Muscle of leg (tissue), 16 donors: ENCODE measurements at places on chromosomes 11 and 22.
A peak's percentile ranks its signal among the peaks of the same experiment; 100 is the strongest.

GRCh38 chr11:68469122-68469521, 8.6 kb downstream of the PPP6R3 start:
- peaks cover 14% of the 10 kb centered on the region for H3K36me3 ChIP-seq
- H3K27ac ChIP-seq: no peak overlapping the region
- H3K4me3 ChIP-seq: no peak overlapping the region
- H3K27me3 ChIP-seq: no peaks in the 10 kb centered on the region
- peaks cover 19% of the 10 kb centered on the region for H3K4me1 ChIP-seq

- H3K4me1 ChIP-seq: peaks cover 16% of the 10 kb centered on the region
- H3K4me3 ChIP-seq: no peak overlapping the region
- DNase-seq: no peak
- no peak overlapping the region for H3K27ac ChIP-seq
- H3K27me3 ChIP-seq: peaks cover 5% of the 10 kb centered on the region
Observed at GRCh38 chr22:44839721-44840120, 87.3 kb downstream of the ARHGAP8 start.

DNA sequence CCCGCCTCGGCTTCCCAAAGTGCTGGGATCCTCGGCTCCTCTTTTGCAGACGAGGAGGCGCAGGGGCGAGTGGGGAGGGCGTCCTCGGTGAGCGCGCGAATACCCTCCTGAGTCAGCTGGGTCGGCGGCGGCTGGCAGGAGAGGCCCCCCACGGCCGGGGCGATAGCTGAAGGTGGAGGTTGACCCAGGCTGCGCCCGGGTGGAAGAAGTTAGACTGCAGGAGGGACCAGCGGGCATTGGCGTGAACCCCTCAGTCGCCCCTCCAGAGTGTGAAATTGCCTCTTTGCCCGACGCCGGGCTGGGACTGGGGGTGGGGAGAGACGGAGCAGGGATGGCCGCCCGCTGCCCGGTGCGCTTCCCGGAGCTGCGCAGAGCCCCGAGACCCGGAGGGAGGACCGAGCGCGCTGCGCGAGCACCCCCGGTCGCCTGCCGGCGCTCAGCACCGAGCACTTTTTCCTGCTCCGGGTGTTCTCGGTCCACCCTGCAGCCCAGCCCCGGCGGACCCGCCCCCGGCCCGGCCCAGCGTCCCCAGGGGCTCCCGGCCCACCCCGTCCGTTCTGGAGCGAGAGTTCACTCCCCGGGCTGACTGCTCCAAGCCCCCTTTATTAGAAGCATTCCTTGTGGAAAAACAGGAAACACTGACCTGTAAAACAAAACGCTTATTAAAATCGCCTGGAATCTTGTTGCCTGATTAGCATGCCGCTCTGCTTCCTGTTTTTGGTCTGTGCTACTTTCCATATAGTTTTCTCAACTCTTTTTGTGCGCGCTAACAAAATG, 13.7 kb upstream of the CPT1A start:
- H3K4me1 ChIP-seq: peaks cover 13% of the 10 kb centered on the region
- peak overlapping the region; percentile 50 for H3K4me3 ChIP-seq
- H3K36me3 ChIP-seq: no peaks in the 10 kb centered on the region
- peaks cover 33% of the 10 kb centered on the region for H3K27me3 ChIP-seq

GRCh38 chr11:65811764-65812475, 21.8 kb upstream of the SNX32 start:
- DNase-seq: no peak
- H3K27ac ChIP-seq: no peak overlapping the region
- no peak overlapping the region for H3K4me3 ChIP-seq
- H3K36me3 ChIP-seq: no peaks in the 10 kb centered on the region

- H3K4me1 ChIP-seq: peaks cover 14% of the 10 kb centered on the region
- no peak for DNase-seq
- no peak overlapping the region for H3K4me3 ChIP-seq
- H3K27me3 ChIP-seq: no peaks in the 10 kb centered on the region
- no peaks in the 10 kb centered on the region for H3K36me3 ChIP-seq
Observed at GRCh38 chr22:23501261-23501619, 78.8 kb downstream of the IGLL1 start.

- no peak overlapping the region for H3K4me3 ChIP-seq
- peaks cover 11% of the 10 kb centered on the region for H3K36me3 ChIP-seq
- H3K27ac ChIP-seq: no peak overlapping the region
- no peaks in the 10 kb centered on the region for H3K27me3 ChIP-seq
- H3K4me1 ChIP-seq: peaks cover 9% of the 10 kb centered on the region
- peak; percentile 81 for DNase-seq
Observed at GRCh38 chr11:19988598-19988997, 171.7 kb downstream of the DBX1 start.

GRCh38 chr11:107844041-107844440, 14.5 kb downstream of the SLC35F2 start:
- peaks cover 3% of the 10 kb centered on the region for H3K4me1 ChIP-seq
- H3K4me3 ChIP-seq: no peak overlapping the region
- no peaks in the 10 kb centered on the region for H3K36me3 ChIP-seq
- DNase-seq: no peak

- no peak for DNase-seq
- peaks cover 2% of the 10 kb centered on the region for H3K4me1 ChIP-seq
- no peaks in the 10 kb centered on the region for H3K27me3 ChIP-seq
- H3K36me3 ChIP-seq: no peaks in the 10 kb centered on the region
- H3K4me3 ChIP-seq: no peak overlapping the region
Observed at GRCh38 chr11:86182976-86183584, 61.5 kb upstream of the EED start.

GRCh38 chr11:7690648-7691047, 15.6 kb downstream of the OVCH2 start:
- H3K27ac ChIP-seq: no peak overlapping the region
- H3K4me3 ChIP-seq: no peak overlapping the region
- H3K36me3 ChIP-seq: no peaks in the 10 kb centered on the region
- DNase-seq: no peak
- no peaks in the 10 kb centered on the region for H3K4me1 ChIP-seq

GRCh38 chr22:39925909-39926679, 25.2 kb downstream of the GRAP2 start:
- H3K27me3 ChIP-seq: peaks cover 9% of the 10 kb centered on the region
- DNase-seq: no peak
- no peaks in the 10 kb centered on the region for H3K36me3 ChIP-seq
- no peaks in the 10 kb centered on the region for H3K4me1 ChIP-seq
- no peak overlapping the region for H3K27ac ChIP-seq
- H3K4me3 ChIP-seq: no peak overlapping the region

- peaks cover 80% of the 10 kb centered on the region for H3K36me3 ChIP-seq
- no peak for DNase-seq
- peaks cover 11% of the 10 kb centered on the region for H3K4me1 ChIP-seq
Observed at GRCh38 chr11:68923614-68924013, 19.9 kb downstream of the IGHMBP2 start.

DNA sequence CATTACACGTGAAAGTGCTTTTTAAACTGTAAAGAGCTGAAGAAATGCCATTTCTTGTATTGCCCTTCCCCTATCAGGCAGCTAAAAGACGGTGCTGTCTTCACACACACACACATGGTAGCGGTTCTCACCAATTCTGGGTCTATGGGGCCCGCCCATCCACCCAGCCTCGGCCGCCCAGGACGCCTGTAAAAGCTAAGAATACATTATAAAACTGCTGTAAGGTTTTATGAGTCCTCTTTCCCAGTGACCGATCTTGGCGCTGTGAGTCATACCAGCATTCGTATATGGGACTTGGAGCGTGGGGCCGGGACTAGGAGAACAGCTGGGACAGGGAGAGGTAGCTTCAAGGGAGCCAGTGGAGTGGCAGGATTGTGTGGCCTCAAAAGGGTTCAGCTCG, 149.7 kb upstream of the CADM1 start:
- H3K4me3 ChIP-seq: no peak overlapping the region
- H3K27me3 ChIP-seq: peaks cover 43% of the 10 kb centered on the region
- no peaks in the 10 kb centered on the region for H3K36me3 ChIP-seq
- H3K27ac ChIP-seq: no peak overlapping the region

DNA sequence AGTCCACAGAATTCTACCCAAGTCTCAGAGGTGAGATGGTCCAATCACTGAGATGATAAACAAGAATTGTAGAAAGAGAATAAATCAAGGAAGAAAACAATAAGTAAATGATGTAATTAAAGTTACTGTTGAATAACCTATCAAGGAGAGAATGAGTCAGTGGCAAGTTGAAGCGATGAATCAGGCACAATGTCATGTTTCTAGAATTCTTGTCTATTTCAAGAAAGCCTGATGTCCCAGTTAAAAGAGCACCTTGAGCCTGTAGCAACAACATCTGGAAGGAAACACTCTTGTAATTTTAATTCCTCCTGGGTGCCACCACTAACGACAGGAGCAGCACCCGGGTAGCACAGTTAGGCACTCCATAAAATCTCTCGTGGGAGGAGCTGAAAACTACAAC, 67.9 kb upstream of the SLC35C1 start:
- H3K36me3 ChIP-seq: no peaks in the 10 kb centered on the region
- H3K4me3 ChIP-seq: no peak overlapping the region
- no peak for DNase-seq
- no peak overlapping the region for H3K27ac ChIP-seq
- H3K27me3 ChIP-seq: no peaks in the 10 kb centered on the region

DNA sequence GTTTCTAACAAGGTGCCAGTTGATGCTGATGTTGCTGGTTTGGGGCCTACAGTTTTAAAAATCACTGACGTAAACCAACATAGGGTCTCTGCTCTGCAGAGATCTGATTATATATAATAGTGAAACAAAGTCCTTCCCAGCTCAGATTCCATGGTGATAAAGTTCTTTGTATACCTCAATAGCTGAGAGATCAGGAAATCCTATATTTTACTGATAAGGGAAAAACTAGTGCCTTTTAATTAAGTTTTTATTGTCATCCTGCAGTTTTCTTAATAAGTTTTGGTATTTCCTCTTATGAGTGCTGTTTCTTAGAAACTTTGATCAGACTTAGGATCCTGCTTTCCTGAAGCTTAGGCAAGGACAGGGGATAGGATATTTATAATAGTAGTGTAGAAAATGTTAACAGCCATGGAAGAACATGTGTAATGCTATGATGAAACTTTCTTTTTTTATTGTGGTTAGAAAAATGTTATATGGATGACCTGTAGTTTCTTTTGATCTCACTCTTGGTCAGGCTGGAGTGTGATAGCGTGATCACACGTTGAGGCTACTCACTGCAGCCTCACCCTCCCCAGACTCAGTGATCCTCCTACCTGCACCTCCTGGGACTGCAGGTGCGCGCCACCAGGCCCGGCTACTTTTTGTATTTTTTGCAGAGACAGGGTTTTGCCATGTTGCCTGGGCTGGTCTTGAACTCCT, 14.1 kb downstream of the CAPRIN1 start:
- DNase-seq: no peak
- H3K27me3 ChIP-seq: no peaks in the 10 kb centered on the region
- H3K4me1 ChIP-seq: no peaks in the 10 kb centered on the region
- no peak overlapping the region for H3K27ac ChIP-seq
- peaks cover 16% of the 10 kb centered on the region for H3K36me3 ChIP-seq
- H3K4me3 ChIP-seq: no peak overlapping the region

DNA sequence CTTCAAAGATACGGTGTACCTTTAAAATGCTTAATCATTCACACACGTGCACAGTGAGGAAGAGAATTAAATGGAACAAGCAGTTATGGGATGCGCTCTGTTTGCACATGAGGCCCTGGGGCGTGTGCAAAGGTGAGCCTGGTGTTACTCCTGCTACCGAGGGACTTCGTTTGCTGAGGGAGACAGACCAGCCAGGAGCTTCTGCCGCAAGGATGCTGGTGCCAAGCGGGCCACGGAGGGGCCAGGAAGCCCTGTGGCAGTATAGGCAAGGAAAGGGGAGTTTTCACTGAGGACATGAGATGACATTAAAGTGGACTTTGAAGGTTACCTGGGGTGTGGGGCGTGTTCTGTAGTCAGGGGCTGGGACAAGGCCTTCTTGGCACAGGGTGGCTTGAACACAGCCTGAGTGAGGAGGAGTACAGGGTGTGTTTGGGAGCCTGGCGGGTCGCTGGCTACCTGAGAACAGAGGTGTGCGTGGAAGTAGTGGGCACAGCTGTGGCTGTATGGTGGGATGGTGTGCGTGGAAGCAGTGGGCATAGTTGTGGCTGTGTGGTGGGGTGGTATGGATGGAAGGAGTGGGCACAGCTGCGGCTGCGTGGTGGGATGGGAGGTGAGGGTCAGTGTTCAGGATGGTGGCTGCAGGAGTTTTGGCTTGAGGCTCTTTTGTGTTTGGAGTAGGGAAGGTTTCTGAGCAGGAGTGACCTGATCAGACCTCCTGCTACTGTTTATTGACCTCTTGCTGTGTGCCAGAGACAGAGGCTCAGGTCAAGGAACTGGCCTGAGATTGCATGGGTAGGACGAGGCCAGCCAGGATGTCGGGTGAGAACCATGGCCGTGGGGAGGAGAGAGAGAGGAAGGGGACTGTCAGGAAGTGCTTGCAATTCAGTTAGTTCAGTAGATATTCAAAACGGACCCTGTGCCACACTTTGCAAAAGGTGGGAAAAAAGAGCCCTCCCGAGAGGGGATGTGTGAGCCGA, 13.7 kb downstream of the TBC1D22A start:
- no peak overlapping the region for H3K4me3 ChIP-seq
- no peak for DNase-seq
- H3K4me1 ChIP-seq: peaks cover 47% of the 10 kb centered on the region

DNA sequence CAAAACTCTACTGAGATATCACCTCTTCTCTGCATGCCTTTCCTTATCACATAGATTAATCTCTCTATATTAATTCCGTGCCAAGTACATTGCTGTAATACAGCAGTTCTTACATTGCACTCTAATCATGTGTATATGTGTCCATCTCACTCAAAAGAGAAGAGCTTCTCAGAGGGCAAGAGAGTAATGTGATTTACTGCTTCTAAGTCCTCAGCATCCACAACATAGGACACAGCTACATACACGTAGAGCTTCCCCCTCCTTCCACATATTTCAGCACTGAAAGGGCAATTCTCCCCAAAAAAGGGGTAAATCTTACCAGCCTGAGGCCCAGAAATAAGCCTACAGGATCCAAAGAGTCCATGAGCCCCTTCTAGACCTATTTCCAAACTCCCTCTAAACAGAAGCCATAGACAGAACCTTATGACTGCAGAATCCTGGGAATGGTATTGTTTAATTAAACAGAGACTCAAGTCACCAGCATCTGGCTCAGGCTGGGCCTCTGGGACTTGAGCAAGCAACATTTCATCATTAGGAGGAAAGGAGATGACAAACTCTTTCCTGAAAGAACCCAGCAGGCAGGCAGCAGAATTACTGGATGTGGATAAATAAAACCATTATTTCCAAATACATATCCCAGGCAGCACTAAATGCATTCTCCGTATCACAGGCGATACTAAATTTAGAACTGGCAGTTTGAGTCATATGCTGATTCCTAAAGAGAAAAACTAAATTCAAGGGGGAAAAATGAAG, 87.2 kb downstream of the KCNC1 start:
- H3K36me3 ChIP-seq: no peaks in the 10 kb centered on the region
- H3K27me3 ChIP-seq: no peaks in the 10 kb centered on the region
- peak; percentile 79 for DNase-seq
- peak overlapping the region; percentile 76 for H3K27ac ChIP-seq

DNA sequence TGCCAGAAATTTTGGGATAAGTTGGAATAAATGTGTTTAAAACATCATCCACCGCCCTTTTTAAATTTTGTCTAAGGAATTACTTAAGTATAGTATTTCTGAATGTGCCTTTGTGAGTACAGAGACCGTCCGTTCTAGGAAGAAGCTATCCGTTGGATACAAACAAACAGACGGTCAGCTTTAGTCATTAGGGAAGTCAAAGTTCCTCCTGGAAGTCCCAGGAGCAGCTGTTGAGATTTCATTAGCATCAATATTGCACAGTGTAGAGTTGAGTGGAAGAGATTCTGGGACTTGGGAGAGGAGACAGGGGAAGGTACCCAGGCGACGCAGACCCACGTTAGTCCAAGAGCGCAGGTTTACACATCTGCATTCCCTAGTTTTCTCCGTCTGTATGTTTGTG, 15.7 kb upstream of the ADSL start:
- H3K4me3 ChIP-seq: no peak overlapping the region
- DNase-seq: peak; percentile 30
- peaks cover 33% of the 10 kb centered on the region for H3K36me3 ChIP-seq
- H3K27me3 ChIP-seq: no peaks in the 10 kb centered on the region
- no peaks in the 10 kb centered on the region for H3K4me1 ChIP-seq
- H3K27ac ChIP-seq: no peak overlapping the region
